ENCODE measurements at places on chromosomes 2 and 18.

DNA sequence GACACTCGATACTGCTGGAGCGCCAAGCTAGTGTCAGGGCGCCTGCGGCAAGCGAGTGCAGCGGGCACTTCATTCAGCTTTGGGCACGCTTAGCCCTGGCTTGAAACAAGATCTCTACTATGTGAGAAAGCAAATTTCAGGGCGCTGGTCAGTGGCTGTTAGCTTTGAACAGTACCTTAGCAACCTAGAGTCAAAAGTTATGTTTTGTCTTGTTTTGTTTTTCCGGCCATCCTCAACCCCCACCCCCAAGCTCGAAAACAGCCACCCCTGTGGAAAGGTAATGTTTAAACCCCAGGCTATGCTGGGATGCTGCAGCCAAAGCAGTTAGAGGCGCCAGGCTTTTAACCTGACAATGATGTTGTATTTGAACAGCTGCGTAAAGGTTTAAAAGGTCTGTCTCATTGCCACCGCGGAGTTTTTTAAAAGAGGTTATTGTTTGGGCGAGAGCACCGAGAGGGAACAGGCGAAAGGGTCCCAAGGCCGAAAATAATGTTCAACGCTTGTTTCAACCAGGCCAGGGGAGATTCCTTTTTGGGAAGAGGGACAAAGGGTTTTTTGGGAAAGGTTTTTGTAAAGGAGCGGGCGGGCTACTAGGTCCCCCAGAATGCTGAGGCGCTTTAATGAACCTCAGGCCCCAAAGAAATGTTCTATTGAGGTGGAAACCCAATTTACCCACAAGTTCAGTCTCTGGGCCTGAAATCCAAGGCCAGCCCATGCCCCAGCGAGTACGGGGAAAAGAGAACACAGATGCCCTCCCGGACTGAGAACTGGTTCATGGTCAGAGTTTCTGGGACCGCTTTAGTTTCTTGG, 2.3 kb upstream of the HOXD10 start:
- DNase-seq, result no peak

- no peak for DNase-seq
These were observed 100.2 kb downstream of the DYNC1I2 start for GRCh38 chr2:171787333-171788072.

GRCh38 chr18:36157441-36157840, 27.7 kb downstream of the ELP2 start:
- no peak for DNase-seq

DNA sequence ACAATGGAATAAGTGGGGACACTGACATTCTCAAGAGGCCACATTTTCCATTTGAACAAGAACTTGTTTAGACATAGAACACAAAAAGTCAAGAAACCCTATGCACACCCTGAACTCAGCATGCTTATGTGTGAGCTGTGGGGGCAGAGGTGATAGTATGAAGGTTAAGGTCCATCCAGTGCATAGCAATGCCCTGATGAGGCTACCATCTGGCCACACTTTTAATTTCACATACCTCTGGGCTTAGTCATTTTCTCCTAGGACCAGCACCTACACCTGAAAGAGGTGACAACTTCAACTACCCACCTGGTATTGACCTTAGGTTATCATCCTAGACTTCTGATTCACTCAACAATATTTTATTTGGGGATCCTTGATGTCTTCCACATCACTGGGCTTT, 139.8 kb downstream of the PIK3C3 start:
- DNase-seq, result no peak

DNA sequence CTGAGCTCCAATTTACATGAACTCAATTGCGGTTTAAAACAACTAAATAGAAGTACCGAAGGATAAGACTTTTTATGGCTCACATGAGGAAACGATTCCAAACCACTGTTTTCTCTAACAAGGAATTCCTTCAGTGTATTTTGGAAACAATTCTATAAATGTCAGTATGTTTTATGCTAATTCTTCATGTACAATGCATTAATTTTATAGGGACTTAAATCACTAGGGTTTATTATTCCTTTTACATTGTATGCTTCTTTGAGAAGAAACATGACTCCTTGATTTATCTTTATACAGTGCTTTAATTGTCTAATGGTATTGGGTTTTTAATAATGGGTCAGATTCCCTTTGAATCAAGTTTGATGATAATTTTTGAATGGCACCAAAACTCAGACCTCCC, 566.8 kb downstream of the EPHA4 start:
- DNase-seq, result no peak

- DNase-seq, result no peak
These were observed 356.2 kb downstream of the ZNF521 start for GRCh38 chr18:24995755-24996154.

DNA sequence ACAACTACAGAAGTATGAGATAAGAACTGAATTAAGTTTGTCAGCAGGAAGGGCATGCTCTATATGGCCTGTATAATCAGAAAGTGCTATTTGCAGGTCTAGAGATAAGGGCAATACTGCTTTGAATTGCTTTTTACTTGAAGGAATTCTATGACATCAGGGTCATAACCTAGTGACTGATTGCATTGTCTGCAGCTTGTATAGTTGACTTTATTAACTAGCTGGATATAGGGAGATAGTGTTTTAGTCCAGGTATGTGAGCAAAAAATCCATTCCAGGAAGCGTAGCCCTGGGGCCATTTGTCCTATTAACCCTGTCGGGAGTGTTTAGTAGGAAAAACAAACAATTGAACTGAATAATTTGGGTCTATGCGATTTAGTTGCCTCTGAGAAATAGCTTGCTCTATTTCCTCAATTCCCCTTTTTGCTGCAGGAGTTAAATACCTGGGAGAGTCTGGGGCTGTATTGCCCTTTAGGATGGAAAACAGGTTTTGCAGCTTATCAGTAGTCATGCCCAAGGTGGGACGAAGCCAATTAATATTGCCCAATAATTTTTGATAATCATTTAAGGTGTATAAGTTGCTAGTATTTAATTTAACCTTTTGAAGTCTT, 30.0 kb downstream of the HTR2B start:
- DNase-seq, result no peak

DNA sequence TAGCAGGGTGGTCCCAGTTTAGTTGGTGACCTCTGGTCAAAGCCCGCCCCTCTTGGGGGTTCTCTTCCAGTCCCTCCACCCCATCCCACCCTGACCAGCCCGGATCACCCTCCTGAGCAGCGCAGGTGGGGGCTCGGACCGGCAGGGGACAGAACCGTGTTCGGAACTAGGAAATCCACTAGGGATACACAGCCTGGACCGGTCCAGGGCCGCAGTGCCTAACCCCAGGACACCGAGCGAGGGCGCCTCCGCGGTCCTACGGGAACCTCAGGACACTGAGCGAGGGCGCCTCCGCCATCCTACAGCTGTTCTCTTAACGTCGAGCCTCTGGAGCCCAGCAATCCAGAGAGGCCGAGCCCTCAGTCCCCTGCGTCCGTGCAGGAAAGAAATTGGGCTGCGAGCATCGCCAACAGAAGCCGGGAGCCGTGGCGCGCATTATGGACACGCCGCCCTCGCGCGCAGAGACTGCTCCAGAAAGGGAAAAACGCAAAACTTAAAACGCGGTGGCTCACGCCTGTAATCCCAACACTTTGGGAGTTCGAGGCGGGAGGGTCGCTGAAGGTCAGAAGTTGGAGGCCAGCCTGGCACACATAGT, 8.5 kb downstream of the RAX start:
- DNase-seq, result no peak

Measured in dorsolateral prefrontal cortex (tissue), 122 donors.